Renal cortex interstitium (tissue), 15 donors: ENCODE measurements at places on chromosomes 6 and 20. TPM values are rescaled to one million over a fixed set of nuclear protein-coding genes. Genes with fewer than 3 reads are reported as not detected.

DNA sequence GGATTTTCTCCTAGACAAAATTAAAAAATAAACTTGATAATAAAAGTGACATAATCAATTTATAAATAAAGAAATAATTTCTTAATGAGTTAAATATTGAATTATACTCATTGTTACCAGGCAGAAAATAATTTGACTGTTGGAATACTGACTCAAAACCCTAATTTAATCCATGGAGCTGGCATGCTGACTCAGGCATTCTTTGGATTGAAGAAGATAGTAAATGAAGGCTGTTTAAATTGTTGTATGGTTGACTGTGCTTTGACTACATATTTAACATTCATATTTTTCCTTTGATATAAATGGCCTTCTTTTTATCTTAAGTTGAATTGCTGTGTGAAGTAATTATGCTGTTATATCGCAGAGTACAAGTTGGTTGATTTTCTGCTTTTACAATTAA, 11.7 kb downstream of the MANEA start:
- no peak for DNase-seq

GRCh38 chr20:52936351-52937340, 35.5 kb upstream of the TSHZ2 start:
- DNase-seq: no peak

DNA sequence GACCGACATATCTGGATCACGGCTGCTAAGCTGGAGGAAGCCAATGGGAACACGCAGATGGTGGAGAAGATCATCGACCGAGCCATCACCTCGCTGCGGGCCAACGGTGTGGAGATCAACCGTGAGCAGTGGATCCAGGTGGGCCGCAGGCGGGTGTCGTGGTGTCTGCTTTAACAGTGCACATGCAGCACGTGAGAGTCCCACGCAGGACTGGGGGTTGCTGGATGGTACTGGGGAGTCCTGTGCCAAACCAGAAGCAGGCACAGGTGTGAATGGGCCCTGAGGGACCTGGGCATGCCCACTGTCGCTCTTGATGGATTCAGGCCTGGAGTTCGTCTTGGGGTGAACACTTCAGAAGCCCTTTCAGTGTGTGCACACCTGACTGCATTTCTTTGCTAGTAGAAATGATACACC, 24.6 kb upstream of the C20orf204 start:
- no peak for DNase-seq

DNA sequence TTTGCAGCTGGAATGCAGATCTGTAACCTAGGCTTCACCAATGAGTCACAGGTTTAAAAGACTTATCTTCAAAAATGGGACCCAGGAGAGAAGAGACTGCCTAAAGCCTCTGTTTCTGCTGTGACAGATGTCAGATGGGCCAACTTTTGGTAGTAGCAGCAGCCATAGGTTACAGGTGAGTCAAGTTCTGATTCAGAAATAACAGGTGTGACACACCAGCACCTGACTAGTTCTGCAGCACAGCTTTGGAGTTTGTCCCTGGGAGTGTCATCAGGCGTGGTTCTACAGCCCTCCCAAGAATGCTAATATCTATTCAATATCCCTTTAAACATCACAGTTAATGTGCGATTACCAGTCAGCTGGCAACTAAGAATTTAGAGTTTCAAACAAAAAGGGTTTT, 121.9 kb upstream of the BTN3A2 start:
- no peak for DNase-seq

DNA sequence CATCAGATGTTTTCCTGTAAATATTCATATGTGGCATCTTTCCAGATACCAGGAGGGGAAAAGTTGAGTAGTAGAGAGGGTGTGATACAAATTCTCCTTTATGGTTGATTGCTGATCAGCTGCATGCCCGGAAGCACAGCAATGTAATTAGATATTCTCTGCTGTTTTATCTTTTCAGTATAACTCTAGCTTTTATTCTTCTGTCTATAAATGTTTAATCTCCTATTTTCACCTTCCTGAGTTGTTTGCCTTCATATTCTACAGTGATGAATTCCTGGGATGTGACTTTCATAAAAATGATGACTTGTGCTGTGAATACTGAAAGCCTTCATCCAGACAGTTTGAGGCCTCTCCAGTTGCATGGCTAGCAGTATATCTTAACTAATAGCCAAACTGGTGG, 53.7 kb downstream of the SH3BGRL2 start:
- DNase-seq: no peak

DNA sequence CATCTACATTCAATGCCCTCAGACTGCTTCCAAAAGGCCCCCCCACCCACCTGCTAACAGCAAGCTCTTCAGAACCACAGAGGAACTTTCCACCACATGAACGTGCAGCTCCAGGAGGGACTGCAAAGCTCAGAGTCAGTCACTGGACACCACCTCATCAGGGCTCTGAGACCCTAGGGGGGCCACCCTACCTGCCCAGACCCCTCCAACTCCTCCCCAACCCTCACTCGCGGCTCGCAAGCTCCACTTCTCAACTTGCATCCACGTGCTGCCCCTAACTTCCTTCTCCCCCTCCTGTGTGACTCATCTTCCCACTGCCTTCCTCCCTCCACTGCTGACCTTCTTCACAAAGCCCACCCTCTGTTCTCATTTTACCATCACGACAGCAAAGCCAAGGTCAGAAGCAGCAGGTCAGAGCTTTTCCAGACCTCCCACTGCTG, 6.5 kb downstream of the MBOAT1 start:
- DNase-seq: no peak

Gene TP53TG5
- polyA plus RNA-seq: 1.0 TPM

Gene CCM2L
- 5.8 TPM for polyA plus RNA-seq

Gene HEY2
- 7.0 TPM for polyA plus RNA-seq

Gene SAYSD1
- polyA plus RNA-seq: 18.8 TPM
